ENCODE measurements at places on chromosomes 11 and 22.

- no peak for DNase-seq
Observed at GRCh38 chr22:32106930-32107329, 52.2 kb downstream of the C22orf42 start.

DNA sequence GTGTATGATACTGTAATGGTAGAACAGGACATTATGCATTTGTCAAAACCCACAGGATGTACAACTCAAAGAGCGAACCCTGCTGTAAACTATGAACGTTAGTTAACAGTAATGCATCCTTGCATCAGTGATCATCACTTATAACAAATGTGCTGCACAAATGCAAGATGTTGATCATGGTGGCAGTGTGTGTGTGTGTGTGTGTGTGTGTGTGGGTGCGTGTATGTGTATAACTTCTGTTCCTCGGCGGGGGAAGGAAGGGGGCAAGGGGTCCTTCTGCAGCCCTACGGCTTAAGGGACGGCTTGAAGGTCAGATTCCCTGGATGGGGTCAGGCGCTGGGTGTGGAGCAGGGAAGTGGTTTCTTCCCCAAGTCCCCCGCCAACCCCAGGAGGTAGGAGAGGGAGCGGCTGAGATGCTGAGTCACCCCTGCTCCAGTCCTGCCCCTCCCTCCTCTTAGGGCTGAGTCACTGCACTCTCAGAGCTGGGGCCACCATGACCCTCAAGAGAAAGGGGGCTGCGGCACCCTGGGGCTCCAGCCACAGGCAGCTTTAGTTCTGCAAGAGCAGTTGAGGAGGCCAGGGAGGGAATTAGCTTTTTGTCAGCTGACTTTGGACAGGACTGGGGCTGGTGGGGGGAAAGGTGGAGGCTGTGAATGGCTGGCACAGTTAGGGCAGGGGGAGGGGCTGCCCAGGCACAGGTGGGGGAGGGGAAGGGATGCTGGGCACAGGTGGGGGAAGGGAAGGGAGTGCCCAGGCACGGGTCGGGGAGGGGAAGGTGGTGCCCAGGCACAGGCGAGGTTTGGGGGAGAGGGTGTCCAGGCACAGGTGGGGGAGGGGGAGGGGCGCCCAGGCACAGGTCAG lies 8.8 kb upstream of the CTSD start:
- DNase-seq = peak; percentile 40

GRCh38 chr11:83736684-83737083 lies 450.5 kb upstream of the CCDC90B start:
- no peak for DNase-seq

GRCh38 chr22:36753916-36754315 lies 22.0 kb downstream of the IFT27 start:
- DNase-seq = no peak

DNA sequence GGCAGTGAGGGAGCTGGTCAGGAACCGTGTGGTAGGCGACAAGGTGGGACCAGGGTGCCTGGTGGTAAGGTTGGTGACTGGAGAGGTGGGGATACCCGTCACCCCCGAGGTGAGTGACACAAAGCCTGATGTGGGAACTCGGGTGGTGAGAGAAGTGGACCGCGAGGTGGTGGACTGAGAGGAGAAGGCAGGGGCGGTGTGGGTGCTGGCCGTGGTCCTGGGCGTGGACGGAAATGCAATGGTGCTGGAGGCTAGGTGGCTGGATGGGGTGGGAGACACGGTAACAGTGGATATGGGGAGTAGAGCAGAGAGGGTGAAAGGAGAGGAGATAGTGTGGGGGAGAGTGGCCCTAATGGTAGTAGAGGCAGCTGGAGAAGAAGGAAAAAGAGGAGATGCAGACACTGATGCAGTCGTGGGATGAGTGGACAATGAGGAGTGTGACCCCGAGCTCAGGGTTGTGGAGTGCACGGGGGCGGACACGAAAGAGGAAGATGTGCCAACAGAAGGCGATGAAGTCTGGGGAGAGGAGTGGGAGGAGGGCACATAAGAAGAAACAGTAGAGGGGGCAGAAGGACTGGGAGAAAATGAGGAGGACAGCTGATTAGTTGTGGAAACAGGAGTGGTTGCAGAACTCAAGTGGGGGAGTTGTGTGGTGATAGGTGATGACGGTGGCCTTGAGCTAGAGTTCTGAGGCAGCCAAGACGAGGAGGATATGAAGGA lies 20.5 kb downstream of the MUC6 start:
- DNase-seq = no peak

DNA sequence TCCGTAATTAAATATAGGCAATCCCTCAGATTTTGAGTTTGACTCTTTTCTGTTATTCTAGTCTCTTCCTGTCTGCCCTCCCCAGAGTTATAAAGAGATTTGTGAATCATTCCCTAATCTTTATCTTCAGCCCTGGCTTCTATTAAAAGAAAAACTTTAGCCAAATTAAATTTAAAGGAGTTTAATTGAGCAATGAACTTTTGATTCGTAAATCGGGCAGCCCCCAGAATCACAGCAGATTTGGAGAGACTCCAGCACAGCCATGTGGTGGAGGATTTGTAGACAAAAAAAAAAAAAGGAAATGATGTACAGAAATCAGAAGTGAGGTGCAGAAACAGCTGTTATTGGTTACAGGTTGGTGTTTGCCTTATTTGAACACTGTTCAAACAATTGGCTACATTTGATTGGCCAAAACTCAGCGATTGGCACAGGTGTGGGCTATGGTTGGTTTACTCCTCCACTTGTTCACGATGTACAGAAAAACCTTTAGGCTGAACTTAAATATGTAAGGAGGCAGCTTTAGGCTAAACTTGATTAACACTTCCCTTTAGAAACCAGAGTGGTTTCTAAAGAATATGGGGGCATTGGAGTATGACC lies 2.3 kb upstream of the ALKBH8 start:
- DNase-seq = no peak

- no peak for DNase-seq
Observed at GRCh38 chr22:40374567-40374966, 4.2 kb downstream of the SGSM3 start.

DNA sequence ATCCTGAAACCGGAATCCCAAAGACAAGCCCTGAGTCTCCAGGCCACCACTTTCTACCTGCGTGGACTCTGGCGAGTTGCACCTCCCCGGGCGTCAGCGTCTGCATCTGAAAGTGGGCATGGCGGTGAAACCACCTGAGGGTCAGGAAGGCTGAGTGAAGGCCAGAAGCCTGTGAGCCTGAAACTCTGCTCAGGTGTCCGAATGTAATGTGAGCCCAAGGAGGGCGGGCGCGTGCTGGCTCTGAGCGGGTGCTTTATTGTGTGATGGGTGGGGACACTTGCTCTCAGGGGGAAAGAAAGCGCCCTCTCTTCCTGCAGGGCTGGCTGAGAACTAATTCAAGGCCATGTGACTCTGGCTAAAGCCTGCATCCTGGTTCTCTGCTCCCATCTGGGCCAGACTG lies 135.6 kb downstream of the ST3GAL4 start:
- DNase-seq = no peak

GRCh38 chr11:66853242-66854229 lies 3.3 kb upstream of the LRFN4 start:
- DNase-seq = no peak

Measured in stimulated activated CD8-positive, alpha-beta memory T cell treated with anti-CD3 and anti-CD28 coated beads, Interleukin-4, amount 100 ng/mL, for 4 hours (primary cell).